LoVo (cell line): ENCODE measurements at places on chromosomes 3 and 15.

DNA sequence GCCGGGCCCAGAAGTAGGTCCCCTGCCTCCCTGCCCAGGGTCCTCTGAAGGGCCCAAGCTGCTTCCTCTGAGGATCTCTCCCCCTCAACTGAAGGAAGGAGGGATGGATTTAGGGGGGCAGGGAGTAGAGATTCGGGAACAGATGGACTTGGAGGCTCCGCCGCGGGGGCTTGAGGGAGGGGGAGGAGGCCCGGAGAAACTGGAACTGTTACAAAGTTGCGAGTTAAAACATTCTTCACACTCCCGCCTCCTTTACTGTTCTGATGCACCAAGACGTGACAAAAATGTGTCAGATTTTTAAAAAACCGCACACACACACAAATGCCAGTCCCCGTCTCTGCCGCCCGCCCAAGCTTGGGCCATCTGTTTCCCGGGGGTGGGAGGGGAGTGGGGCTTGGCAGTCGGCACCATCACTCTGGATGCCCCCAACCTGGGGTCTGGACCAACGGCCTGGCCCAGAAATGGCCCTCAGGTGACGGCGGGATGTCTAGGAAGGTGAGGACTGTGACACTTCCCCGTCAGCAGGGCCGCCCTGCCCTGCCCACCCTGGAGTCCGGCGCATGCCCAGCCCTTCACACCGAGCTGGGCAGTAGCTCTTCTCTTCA is 25.0 kb upstream of the LINGO1 start:
- no peak for DNase-seq

DNA sequence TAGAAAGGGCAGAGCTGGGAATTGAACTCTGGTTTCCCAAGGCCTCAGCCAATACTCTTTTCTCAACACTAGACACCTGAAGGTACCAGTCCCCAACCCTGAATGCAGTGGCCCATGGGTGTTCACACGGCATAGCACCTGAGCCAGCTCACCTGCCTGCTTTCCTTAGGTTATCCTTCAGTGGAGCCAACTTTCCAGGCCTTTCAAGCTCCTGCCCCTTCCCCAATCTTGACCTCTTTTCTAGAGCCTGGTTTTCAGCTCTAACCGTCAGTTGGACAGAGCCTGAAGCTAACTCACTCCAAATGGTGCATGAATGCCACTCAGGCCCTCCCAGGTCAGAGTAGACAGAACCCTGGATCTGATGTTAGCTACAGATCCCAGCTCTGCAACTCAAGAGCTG is 66.1 kb upstream of the ITGA11 start:
- no peak for DNase-seq

DNA sequence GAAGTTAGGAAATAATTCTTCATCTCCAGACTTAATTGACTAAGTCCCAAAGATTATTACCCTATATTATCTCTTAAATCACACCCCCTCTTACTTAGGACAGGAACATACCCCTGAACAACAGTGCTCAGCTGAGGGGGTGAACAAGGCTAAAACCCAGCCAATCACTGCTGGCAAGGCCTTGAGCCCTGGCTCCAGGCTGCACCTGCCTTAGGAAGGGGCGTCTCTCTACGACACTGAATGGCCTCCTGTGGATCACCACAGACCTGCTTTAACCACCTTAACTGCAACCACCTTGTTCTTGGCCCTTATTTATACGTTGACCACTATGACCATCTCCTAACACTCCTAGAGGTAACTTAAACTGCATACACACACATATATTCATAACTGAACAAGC is 267.4 kb upstream of the THBS1 start:
- no peak for DNase-seq

GRCh38 chr3:35646081-35646480 is 6.8 kb downstream of the ARPP21 start:
- no peak for DNase-seq

- no peak for DNase-seq
These were observed 190.3 kb downstream of the MCTP2 start for GRCh38 chr15:94421706-94422105.

DNA sequence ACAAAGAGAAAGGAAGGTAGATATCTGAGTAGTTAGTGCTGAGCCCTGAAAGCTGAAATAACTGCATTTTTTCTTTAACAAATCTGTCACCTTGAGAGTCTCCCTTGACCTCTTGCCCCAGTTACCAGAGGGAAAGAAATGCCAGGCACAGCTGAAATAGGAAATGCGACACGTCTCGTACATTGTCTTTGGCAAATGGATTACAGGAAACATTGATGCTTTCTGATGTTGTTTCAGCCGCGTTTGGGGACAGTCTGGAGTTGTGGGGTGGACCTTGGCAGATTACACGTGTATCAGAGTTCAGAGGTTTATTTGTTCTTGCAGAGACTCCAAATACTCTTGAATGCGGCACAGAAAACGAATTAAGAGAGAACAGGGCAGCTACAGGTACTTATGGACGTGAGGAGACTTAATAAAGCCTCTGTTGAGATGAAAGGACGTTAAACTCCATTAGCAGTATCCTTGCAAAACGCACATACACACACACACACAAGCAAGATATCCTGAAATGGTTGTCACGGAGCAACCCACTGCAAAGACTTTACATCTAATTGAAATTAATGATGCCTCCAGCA is 272.8 kb upstream of the RORA start:
- no peak for DNase-seq

- DNase-seq: no peak
These were observed 25.8 kb downstream of the ZPLD1 start for GRCh38 chr3:102460579-102460978.

- DNase-seq: no peak
These were observed 14.1 kb downstream of the KCNMB3 start for GRCh38 chr3:179236669-179237301.

DNA sequence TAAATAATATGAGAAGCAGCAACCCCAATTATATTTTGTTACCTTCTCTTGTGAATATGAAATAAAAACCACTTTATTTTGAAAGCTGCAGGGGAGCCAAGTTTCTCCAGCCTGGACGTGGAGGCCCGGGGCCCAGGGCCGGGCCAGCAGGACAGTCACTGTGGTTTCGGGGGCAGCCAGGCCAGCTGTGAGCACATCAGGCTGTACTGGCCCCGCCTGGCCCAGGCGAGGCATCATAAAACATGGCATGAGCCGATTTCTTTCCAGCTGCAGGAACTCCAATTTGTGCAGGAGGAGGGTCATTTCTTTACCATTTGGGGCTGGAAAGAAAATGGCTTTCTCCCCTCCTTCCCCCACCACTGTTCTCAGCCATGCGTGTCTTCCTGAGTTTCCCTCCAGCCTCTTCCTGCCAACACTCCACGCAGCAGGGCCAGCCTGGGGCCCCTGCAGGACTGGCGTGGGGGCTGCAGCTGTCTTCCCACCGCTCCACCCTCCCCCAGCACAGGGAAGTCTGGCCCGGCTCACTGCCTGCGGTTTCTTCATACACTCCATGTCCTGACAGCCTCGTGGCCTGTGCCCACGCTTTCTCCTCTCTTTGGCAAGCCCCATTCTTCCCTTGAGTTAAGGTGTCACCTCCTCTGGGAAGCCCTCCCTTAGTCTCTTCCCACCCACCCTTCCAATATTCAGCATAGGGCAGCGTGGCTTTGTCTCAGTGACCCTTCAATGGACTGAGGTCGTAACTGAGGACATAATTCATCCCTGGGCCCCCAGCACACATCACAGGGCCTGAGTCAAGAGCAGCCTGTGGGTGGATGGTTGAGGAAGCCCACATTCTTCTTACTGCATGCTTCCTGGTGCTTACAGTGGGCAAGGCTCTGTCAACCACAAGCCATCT is 135.8 kb downstream of the CHSY1 start:
- DNase-seq: no peak
